ENCODE measurements at places on chromosomes 1 and 21.

DNA sequence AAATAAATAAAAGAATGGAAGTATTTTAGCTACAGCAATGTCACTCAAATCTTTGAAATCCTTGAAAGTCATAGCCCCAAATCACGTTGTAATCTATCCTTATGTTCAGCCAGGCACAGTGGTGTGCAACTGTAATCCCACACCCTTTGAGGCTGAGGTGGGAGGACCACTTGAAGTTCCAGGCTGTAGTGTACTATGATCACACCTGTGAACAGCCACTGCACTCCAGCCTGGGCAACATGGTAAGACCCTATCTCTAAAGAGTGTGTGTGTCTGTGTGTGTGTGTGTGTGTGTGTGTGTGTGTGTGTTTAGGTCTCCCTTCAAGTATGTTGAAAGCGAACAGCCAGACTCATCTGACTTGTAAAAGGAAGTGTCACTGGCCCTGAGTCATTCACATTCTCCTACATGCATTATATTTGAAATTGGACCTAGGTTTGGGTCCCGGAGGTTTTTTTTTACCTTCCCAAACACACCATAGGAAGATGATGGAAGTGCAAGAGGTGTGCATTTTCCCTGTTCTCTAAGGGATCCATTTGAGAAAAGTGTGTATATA, 50.1 kb downstream of the ZNF281 start:
- DNase-seq: peak; percentile 74

DNA sequence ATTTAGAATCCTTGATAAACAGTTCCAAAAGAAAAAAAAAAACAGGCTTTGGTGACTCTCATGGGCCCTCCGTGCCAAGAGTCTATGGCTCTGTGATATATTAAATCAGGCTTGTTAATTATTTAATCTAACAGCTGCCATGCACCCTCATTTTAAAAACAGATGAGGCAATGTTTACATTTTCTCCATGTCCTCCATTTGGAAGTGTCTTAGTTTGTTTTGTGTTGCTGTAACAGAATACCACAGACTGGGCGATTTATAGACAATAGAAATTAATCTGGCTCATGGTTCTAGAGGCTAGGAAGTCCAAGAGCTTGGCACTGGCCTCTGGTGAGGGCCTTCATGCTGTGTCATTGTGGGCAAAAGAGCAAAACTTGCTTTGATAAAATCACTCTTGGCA, 58.0 kb downstream of the B3GALT5 start:
- no peak for DNase-seq

DNA sequence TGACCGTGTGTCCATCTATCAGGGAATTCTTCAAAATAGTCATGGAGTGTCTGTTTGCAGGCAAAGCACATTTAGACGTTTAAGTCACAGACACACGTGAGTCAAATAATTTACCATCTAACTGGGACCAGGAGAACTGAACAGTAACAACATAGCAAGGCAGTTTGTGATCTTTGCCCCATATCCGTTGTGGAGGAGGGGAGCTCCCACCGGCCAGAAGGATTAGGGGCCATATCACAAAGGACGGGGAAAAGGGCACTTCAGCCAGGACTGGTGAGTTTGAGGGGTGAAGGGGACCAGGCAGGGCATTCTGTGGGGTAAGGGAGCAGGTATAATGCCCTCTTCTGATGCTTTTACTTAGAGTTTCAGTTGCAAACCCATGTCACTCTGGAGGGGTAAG, 22.9 kb downstream of the ELAPOR1 start:
- DNase-seq: no peak

DNA sequence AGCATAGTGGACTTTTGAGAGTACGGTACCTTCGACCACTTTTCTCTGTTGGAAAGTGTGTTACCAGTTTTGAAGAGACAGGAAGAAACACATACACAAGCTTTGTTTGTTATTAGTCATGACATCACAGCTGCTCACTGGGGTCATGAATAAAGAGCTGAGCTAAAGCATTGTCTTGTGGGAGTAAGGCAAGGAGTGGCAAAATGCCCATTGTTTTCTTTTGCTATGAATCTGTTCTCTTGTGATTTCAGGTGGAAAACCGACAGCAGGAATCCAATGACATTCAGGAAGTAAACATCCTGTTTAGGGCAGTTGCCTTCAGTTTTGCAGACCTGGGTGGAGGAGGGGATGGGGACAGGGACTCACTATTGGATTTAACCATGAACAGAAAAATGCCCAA, 66.2 kb downstream of the RGL1 start:
- peak; percentile 42 for DNase-seq

DNA sequence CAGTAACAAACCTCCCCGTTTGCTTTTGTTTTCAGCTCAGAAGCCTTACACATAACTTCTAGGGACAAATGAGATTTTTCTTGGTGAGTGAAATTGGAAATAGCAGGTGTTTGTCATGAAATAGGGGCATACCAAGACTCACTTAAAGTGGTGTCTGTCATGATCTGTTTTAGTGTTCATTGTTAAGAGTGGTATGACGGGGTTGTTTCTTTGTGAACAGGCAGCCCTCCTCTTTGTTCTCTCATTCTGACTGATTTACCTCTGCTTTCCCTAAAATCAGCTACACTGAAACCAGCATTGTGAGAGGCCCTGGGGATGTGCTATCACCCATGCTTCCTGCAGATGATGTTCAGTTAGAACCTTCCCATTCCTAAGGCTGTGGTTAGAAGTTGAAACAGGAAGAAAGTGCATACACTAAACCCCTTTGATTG, 2.5 kb upstream of the ERO1B start:
- no peak for DNase-seq

DNA sequence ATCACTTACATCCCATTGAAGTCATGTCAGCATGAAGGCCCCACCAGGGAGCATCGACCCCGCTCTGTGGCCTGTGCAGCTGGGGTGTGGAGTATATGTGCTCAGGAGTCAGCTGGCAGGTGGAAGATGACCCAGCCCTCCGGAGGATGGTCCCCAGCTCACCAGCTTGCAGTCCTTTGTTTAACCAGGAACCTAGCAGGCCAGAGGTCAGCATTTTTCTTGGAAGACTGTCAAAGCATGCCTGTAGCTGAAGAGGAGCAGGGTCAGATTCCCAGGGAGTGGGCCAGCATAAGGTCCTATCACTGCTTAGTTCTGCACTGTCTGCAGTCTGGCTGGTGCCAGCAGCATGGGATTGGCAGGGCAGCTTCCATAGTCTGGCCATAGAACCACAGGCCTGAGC, 12.7 kb downstream of the NFASC start:
- DNase-seq: no peak

Measured in HCEC 1CT (cell line).